ENCODE measurements at places on chromosomes 16 and 17. TPM values are rescaled to one million over a fixed set of nuclear protein-coding genes. Genes with fewer than 3 reads are reported as not detected.
A peak's percentile ranks its signal among the peaks of the same experiment; 100 is the strongest.

DNA sequence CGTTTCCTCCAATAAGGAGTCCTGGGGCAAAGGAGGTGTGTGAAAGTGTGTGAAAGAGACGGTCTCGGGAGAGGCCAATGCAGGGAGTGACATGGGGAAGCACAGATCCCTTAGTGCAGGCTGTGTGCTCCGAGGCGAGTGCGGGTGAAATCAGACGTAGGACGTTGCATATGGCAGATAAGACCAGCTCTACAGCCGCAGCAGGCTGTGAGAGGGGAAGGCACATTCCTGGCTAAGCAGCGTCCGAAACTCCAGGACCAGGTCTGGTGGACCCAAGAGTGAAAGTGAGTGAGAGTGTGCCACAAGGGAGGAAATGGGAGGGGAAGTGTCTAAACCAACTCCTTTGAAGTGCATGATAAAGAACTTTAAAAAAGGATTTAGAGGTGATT lies 11.3 kb downstream of the POLR3K start:
- DNase-seq: no peak

DNA sequence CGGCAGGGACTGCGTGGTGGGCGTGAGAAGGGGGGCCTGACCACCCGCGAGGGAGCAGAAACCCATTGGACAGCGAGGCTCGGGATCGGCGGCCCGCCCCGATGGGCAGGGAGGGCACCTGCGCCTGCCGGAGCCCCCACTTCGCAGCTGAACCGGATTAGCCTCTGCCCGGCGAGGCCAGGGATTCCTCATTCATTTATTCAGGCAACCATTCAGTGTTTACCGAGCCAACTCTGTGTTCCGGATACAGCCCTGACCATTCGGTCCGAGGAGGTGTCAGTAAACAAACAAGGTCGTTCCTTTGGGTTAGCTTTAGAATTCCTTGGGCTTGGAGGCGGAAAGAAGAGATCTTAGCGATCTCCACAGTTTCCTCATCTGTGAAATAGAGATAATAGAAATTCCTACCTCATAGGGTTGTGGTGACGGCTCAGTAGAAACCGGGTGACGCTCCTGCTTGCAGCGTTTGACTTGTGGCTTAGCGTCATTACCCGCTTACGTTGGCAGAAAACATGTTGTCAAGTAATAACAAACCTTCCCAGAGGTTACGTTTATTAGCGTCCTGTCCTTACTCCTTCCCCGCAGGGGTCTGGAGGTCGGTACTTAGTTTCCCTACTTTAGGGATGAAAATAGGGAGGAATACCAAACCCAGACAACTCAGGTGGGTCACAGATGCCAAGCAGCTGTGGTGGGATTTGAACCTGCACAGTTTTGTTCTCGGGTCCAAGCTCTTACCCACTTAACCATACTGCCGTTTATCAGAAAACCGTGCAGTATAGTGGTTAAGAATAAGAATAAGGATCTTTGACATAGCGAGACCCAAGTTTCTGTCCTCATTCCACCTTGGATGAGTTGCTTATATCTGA lies 893 bp downstream of the POLR3E start:
- DNase-seq: peak; percentile 88

DNA sequence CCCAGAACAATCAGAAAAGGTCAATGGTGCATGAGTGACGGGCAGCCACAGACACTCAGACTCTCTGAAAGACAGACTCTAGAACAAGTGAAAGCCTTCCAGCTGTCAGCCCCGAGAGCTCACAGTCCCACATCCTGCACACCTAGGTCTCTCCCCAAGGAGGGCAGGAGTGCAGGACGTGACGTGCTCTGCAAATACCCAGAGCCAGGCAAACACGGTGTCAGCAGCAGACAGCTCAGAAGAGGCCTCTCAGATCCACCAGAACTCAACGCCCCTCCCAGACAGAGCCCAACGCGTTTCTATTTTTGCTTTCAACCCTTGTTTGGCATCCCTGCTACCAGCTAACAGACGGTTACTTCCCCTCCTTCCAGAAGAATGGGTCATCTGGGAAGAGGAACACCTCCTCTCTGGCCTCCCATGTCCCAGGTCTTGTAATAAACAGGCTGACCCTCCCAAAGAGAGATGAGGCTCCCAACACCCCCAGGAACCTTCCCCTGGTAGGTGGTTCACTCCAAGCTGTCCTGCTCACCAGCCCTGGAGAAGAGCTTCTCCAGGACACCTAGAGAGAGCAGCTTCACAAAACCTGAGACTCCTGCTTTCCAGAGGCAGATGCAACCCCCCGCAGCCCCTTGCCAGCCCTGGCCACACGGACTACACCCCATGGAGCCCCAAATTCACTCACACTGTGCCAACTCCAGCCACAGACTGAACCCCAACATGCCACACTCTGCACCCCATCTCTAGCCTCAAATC lies 7.6 kb downstream of the PITPNM3 start:
- DNase-seq: no peak

The ITGB3 gene
- polyA plus RNA-seq: 19.0 TPM

The TM4SF5 gene
- polyA plus RNA-seq: 0.69 TPM

The KCNJ18 gene
- not detected for polyA plus RNA-seq

- DNase-seq: no peak
These were observed 72.5 kb downstream of the WSCD1 start for GRCh38 chr17:6142701-6143100.

GRCh38 chr17:78819806-78820792 lies 20.5 kb downstream of the USP36 start:
- no peak for DNase-seq

DNA sequence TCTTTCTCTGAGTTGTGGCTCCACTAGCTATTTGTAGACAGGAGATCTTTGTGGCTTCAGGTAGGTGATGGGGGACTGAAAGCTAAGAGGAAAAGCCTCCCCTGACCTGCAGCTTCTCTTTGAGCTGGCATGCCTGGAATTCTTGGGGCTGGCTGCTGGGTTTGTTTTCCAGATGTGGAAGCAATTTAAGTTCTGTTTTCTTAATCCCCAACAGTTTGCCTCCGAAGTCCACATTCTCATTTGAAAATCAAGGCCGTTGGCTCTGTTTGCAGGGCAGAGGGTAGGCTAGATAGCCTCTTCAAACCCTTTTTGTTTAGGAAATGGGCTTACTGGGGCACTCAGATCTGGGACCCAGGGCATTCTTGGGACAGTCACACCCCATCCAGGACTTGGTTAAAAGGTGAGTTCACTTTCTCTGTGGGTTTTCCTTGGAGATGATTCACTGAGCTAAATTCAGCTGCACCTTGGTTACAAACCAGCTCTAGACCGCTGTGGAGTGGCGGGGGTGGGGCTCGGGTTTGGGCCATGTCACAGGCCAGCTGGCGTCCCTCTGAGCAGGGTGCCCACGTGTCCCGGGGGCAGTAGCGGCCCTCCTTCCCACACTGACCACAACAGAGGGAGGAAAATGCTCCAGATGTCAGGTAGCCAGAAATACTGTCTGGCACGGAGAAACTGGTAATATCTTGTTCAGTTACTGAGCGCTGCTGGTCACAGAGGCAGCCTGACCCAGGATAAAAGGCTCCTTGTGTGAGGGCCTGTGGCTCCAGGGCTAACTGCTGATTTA lies 108.5 kb downstream of the RAB11FIP4 start:
- DNase-seq: no peak

DNA sequence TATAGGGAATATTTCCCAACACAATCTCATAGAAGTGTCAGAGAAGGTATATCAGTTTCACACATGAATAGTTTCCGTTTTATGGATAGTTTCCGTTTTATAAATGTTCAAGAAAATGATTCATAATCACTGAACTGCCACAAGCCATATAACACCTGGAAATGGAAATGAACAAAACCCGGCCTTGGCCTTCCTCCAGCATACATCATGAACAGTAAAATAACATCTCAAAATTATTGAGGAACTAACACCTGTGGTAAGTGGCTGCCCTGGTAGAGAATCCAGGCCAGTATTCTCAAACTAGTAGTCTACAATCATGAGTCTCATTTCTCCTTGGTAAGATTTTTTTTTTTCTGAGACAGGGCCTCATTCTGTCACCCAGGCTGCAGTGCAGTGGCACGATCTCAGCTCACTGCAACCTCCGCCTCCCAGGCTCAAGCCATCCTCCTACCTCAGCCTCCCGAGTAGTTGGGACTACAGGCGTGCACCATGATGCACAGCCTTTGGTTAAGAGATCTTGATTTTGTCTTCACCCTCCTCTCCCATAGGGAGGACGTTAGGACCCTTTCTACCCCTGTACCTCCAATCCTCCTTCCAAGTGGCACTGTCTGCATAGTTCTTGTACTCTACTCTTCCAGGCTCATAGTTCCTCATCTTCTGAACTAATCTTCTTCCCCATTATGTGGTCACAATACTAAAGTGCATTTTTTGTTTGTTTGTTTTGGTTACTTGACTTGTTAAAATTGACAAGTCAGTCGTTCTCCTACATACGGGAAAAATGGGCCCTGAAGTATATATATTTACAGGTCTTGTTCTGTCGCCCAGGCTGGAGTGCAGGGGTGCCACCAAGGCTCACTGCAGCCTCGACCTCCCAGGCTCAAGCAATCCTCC lies 15.0 kb upstream of the RGS9 start:
- no peak for DNase-seq

DNA sequence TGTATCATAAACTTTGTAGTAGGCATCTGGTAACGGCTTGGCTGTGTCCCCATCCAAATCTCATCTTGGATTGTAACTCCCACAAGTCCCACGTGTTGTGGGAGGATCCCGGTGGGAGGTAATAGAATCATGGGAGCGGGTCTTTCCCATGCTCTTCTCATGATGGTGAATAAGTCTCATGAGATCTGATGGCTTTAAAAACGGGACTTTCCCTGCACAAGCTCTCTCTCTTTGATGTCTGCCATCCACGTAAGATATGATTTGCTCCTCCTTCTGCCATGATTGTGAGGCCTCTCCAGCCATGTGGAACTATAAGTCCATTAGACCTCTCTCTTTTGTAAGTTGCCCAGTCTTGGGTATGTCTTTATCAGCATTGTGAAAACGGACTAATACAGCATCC lies 248.7 kb downstream of the SNX29 start:
- DNase-seq: no peak

The DLX4 gene
- polyA plus RNA-seq: 0.39 TPM

- no peak for DNase-seq
These were observed 293.8 kb downstream of the HS3ST3B1 start for GRCh38 chr17:14594690-14595089.

- no peak for DNase-seq
These were observed 13.5 kb downstream of the ANKRD11 start for GRCh38 chr16:89476811-89477261.

- no peak for DNase-seq
These were observed 33.1 kb upstream of the LCMT1 start for GRCh38 chr16:25078386-25078978.

The OMG gene
- polyA plus RNA-seq: 0.10 TPM
